MG63 (cell line): ENCODE measurements at places on chromosomes 4 and X. TPM values are rescaled to one million over a fixed set of nuclear protein-coding genes. Genes with fewer than 3 reads are reported as not detected.

- no peak for DNase-seq
Measured at GRCh38 chr4:26060286-26060685, 146.3 kb downstream of the SMIM20 start.

IDH3G gene
- total RNA-seq, result 48.7 and 75.2 TPM in 2 replicates

GRCh38 chr4:8830056-8830455 is 41.6 kb downstream of the HMX1 start:
- no peak for DNase-seq

DNA sequence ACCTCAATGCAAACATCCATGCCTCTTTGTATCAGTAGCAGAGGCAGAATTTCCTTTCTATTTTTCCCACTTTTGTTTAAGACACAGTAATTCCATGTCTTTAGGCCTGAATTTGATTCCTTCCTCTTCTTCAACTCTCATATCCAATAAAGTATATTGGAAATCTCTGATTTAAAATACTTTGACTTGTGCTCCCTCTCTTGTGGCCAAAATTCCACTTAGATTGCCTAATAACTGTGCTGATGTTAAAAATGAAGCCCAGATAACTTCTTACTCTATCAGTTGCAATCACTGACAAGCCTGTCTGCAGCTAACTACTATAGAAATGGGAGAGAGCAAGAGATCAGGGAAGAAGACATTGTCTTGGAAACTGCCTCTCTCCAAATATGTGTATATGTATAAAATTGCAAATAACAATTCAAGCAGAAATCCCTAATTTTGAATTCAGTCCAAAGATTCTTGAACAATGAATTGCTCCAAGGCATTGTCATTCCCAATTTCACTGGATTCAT is 163.5 kb upstream of the SPIN4 start:
- no peak for DNase-seq

SRPK3 gene
- not detected in 2 replicates for total RNA-seq

- no peak for DNase-seq
Measured at GRCh38 chr4:171130256-171130801, 682.9 kb upstream of the GALNTL6 start.

MYL5 gene
- 1.2 TPM in 1 of 2 replicates, not detected in the other for total RNA-seq

GRCh38 chr4:75786526-75786925 is 62.1 kb downstream of the USO1 start:
- DNase-seq, result no peak

DNA sequence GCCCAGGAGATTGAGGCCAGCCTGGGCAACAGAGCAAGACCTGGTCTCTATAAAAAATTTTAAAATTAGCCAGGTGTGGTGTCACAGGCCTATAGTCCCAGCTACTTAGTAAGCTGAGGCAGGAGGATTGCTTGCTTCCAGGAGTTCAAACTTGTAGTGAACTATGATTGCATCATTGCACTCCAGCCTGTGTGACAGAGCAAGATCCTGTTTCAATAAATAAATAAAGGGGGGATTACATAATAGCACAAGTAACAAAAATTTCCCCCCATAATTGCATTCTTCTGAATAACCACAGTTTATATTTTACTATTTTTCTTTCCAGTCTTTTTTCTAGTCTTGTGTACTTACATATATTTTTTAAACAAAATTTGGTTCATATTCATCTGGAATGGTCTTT is 135.6 kb downstream of the CHIC2 start:
- DNase-seq, result peak; percentile 49

DNA sequence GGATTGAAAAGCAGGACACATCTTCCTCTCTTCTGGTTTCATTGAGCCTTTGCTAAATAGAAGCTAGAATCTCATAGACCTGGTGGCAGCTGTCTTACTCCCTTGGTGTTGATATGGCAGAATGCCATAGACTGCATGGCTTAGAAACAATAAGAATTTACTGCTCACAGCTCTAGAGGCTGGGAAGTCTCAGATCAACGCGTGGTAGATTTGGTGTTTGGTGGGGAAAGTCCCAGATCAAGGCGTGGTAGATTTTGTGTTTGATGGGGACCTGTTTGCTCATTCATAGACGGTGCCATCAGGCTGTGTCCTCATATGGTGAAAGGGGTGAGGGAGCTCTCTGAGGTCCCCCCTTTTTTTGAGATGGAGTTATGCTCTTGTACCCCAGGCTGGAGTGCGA is 57.6 kb upstream of the PPP2R3B start:
- no peak for DNase-seq

AMMECR1 gene
- total RNA-seq, result 9.5 and 11.4 TPM in 2 replicates

- DNase-seq, result no peak
Measured at GRCh38 chr4:3223346-3223745, 25.6 kb upstream of the MSANTD1 start.

DNA sequence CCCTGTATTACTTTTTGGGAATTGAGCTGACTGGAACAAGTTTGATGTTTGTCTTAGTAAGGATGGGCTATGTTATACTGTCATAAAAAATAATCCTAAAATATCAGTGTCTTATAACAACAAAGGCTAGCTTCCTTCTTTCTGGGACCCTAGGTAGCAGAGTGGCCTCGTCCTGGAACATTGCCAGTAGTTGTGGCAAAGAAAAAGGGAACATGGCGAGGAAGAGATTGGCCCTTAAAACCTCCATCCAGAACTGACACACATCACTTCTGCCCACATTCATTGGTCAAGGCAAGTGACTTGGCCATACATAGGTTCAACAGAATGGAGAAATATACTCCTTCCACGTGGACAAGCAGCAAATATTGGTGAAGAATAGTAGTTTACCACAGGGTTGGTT is 287.9 kb downstream of the PPP1R2C start:
- no peak for DNase-seq

- peak; percentile 87 for DNase-seq
Measured at GRCh38 chrX:53281321-53281822, at the start of gene IQSEC2. Gene IQSEC2 (minus strand): TSS chrX:53281584.

DNA sequence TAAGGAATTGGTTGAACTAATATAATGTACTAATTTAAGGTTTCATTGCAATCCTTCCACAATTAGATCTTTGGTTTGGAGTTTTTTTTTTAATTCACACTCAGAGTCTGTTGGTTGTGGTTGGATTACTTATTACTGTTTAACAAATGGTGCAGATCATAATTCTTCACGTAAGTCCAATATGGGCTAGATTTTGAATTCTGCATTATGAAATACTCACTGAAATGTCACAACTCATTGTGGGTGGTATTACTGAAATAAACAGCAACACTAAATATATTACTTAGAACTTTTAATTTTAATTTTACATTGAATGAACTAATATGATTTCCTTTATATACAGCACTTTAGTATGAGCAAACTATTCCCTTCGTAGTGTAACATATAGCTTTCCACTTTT is 94.2 kb upstream of the MYOZ2 start:
- no peak for DNase-seq

DNA sequence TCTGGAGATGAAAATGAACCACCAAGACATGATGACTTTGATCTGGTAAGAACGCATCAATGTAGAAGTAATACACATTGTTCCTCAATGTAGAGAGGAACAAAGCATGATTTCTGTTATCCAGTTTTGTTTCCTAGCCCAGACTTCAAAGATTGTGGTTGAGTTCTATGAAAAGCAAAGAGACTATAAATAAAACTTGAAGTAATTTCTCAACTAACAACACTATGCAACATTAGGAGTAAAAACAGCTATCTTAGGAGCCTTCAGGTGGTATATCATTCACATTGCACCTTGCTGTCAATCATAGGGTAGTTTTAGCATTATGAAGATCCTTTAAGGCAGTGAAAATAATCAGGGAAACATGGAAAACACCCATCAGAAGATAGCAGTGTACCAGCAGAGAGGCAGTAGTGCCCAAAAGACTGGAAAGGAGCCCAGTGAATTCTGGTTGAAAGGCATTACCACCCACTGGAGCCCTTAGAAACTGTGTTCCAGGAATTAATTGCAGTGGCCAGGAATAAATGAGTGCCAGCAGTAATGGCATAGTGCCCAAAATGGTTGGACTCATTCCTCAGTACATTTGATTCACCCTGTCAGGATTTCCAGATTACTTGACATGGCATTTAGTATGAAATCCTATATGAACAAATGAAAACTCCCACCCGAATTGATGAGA is 300.7 kb upstream of the CXXC4 start:
- peak; percentile 3 for DNase-seq

DNA sequence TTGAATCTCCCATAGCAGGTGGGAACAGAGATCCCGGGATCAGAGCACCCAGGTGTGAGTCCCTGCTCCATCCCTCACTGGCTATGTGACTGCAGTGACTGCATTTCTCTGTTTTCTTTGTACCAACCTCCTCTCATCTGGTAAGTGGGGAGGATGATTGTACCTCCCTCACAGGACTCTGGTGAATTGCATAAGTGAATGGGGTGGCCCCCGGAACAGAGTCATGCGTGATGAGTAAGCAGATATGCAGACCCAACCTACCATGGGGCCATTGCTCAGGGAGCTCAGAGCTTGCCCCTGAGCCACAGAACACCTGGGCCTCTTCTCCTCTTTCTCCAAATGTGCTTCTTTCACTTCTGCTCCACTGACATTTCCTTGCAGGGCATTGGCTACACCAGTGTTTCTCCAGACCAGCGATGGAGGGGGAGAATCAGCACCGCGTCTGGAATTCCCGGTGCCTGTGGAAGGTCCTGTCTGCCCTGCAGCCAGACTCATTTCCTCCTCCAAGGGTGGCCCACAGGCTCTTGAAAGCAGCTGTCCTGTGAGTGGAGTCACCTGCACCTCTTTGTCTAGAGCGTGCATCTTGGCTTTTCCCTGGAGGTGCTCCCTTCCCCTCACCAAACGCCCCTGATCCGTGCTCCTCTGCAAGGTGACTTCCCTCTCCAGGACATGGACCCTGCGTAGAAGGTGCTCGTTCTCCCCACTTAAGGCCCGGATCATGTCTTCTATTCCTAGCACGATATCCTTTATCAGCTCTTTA is 30.0 kb downstream of the C4orf50 start:
- DNase-seq, result no peak

GRCh38 chrX:10239611-10240064 is 82.9 kb downstream of the CLCN4 start:
- peak; percentile 87 for DNase-seq
